ENCODE measurements at places on chromosomes 7 and 10.
A peak's percentile ranks its signal among the peaks of the same experiment; 100 is the strongest.

DNA sequence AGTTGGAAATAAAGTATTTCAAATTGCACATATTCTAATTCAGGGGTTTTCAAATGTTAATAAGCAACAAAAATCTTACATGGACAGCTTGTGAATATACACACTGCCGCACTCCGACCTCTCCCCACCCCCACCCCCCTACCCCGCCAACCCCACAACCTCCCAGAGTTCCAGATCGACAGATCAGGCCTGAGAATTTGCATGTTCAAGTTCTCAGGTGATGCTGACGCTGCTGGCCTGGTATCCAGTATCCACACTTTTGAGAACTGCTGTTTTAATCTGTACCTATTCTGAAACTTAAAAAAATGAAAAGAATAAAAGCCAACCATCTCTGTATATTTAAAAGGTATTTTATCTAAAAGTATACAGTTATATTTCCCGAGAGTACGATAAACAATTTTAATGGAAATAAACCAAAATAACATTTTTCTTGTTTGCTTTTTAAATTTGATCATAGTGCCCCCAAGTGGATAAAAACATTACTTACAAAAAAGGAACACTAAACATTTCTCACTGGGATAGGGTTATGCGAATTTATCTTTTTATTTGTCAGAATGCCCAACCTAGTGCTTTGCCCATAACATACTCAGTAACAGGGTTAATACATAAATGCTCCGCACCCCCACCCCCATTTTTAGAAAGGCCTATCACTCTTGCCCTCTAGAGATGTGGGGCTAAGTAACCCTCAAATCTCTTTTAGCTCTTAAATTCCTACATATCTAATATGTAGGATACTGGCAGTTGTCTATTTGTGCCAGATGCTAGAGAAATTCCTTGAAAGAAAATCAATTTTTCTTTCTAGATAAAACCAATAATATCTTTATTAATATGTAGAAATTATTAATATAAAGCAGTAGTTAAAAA lies 166.3 kb downstream of the RNF133 start:
- DNase-seq, result peak; percentile 29

- no peak for DNase-seq
Measured at GRCh38 chr10:110901954-110902819, 16.8 kb downstream of the BBIP1 start.

GRCh38 chr7:123681561-123681960 lies 25.9 kb downstream of the LMOD2 start:
- no peak for DNase-seq

DNA sequence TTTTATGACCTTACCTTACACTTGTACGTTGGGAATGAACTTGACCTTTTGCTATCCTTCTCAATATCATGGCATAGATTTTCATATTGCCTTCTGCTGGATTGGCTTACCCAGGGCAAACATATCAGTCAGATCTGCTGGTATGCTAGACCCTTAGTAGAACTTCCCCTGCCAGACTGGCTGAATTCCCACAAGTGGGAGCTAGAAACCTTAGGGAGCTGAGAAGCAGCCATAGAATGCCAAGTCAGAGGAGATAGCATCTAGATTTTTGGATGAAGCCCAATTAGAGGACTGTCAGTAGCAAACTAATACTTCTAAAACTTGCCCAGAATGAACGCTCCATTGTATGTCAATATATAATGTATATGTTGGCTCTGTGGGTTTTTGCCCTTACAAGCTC lies 385.0 kb downstream of the NXPH1 start:
- no peak for DNase-seq

DNA sequence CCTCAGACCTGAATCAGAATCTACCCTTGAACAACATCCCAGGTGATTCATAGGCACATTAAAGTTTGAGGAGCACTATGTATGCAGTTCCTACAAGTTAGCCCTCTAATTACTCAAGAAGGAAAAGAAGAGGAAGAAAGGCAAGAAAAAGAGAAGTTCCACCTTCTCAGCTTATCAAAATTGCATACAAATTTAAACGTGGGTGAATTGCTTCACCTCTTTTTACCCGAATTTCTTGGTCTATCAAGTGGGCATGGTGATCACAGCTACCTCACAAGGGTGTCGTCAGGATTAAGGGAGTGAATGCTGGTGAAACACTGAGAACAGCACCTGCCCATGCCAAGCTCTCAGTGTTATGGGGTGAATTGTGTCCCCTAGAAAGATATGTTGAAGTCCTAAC lies 43.8 kb upstream of the PAPSS2 start:
- no peak for DNase-seq

GRCh38 chr7:22269963-22270362 lies 87.0 kb downstream of the RAPGEF5 start:
- no peak for DNase-seq

DNA sequence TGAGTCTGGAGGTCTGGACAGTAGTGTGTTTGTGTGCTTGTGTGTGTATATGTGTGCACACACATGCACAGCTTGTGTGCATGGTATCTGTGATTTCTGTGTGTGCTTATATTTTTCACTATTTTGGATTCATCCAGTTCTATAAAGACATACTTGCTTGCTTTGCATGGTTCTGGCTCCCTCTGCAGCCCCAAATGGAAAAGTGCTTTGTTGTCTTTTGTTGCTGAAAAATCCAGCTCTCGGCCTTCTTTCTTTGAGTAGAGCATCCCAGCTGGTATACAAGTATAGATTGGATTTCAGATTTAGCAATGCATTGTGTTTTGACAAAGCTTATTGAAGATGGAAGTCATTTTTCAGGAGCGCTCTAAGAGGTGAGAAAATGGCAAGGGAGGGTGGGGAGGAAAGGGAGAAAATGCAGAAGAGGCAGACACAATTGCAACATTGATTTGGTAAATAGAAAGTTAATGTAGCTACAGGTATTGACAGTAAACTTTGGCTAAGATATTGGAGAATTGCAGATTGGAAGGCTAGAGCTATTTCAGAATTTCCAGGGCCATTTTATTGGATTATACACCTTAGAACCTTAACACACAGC lies 333.9 kb downstream of the AUTS2 start:
- DNase-seq, result peak; percentile 86

DNA sequence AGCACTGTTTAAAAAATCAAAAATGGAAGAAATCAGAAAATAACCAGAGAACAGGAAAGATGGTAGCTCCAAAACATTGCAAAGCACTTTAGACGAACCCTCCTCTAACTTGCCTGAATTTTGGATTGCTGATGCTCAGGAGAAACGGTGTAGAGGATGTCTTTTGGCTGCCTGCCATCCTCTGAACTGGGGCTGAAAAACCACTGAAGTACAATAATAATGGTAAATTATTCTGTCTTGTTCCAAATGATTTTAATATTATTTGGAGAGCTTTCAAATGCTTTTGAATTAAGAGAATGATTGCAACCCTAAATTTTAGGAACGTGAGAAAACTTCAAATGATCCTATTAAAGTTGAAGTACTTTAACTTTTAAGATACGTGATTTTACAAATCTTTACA lies 167.3 kb upstream of the SLC13A1 start:
- no peak for DNase-seq

GRCh38 chr7:140360697-140361229 lies 37.6 kb downstream of the SLC37A3 start:
- DNase-seq, result no peak

DNA sequence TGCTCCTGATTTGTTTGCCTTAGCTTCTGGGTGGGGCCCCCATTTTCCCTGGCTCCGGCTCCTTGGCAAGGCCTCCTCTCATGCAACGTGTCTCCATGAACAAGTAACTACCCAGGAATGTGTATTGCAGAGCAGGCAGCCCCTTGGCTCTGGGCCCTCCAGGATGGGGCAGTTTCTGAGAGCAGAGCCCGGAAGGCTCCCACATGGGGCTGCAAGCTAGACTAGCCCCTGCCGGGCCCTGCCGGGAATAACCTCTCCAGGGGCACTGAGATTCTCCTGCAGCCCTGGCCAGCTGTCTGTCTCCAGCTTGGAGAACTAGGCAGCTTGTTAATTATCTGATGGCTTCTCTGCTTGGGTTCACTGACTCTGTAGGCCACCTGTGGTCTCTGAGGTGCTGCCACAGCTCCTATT lies 184.0 kb upstream of the INHBA start:
- DNase-seq, result no peak

- no peak for DNase-seq
Measured at GRCh38 chr10:12800302-12800701, 201.2 kb downstream of the CCDC3 start.

GRCh38 chr7:25068502-25069213 lies 56.4 kb downstream of the CYCS start:
- no peak for DNase-seq

GRCh38 chr7:130966246-130967009 lies 232.4 kb upstream of the KLF14 start:
- DNase-seq, result no peak

GRCh38 chr7:51344406-51345138 lies 28.0 kb upstream of the COBL start:
- DNase-seq, result peak; percentile 92

GRCh38 chr10:28558923-28559508 lies 26.1 kb downstream of the WAC start:
- DNase-seq, result no peak

DNA sequence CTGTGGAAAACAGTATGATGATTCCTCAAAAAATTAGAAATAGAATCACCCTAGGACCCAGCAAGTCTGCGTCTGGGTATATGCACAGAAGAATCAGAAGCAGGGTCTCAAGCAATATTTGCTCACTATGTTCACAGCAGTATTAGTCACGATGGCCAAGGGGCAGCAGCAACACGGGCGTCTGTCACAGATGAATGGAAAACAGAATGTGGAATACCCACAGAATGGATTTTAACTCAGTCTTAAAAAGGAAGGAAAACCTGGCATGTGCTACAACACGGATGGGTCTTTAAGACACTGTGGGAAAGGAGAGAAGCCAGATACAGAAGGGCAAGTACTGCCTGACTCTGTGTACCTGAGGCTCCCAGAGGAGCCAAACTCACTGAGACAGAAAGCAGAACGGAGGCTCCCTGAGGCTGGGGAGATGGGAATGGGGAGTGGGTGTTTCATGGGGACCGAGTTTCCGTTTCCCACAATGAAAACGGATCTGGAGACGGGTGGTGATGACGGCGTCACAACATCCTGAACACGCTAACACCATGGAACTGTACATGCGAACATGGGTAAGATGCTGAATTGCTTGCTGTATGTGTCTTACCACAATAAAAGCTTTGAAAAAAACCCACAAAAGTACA lies 36.7 kb upstream of the INPP5A start:
- no peak for DNase-seq

- peak; percentile 95 for DNase-seq
Measured at GRCh38 chr7:98836811-98837629, 32.8 kb downstream of the TMEM130 start.

DNA sequence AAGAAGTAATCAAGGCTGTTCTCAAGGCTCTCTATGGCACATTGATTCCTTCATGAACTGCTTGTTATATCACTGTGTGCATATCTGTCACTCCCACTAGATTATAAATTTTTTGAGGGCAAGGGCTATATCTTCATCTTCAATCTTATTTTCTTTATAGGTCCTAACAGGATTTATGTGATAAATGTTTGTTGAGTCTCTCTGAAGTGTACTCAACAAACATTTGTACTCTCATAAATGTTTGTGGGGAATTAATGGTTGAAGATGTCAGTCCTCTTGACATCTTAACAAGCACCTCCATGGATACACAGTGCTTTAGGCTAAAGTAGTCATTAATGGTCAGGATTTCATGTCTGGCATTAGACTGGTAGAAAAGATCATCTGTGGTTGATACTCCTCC lies 143.2 kb downstream of the RNLS start:
- DNase-seq, result no peak

GRCh38 chr10:126006906-126007305 lies 110.5 kb downstream of the FANK1 start:
- DNase-seq, result peak; percentile 64

DNA sequence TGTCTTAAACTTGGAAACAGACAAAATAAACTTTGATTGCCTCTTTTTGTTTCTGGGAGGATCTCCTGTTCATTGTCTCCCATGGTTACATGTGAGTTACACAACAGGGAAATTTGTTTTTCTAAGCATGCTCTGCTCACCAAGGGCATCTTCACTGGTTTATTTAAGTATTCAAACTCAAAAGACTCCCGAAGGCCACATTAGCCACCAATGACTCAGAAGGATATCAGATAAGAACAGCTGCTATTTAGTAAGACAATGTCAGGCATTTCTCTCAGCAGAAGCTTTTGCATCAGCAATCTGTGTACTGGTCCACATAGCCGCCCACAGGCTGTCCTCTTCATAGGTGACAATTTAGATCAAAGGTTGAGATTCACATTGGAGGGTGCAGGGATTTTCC lies 19.3 kb downstream of the OR6B1 start:
- no peak for DNase-seq

- DNase-seq, result no peak
Measured at GRCh38 chr7:16344927-16345326, 76.4 kb downstream of the CRPPA start.

DNA sequence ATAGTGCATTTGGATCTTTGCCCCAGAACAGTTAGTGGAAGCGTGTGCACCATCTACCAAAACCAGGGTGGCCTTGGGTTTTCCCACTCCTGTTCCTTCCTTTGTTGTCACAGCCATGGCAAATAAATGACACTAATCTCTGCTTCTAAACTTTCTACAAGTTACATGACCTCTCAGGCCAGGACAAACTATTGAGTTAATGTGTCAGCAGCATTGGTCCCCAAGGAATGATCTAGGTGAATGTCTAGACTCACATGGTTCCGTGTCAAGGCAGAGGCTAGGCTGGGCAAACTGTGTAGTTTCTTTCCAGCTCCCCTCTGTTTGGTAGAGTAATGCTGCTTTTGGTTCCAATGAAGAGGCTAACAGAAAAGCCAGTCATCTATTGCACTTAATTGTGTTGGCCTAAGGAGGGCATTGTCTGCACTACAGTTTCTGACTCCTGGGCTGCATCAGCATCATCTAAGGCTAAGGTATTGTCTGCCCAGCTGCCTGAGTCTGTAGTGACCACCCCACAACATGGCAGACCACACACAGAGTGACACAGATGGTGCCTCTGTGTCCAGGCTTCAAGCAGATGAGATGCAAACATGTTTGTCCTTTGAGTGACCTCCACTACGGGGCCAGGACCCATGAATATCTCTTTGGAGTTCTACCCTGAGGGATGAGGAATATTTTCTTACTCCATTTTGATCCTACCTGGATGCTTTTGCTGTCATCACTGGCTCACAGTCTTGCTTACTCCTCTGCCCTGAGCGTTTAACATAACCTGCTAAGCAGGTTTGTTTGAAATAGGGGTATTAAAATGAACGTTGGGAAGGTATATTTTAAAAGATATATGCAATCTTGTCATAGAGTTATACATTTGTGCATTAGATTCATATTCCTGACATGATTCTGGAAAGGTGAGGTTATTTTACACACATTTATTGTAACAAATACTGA lies 1.7 kb downstream of the CYP3A4 start:
- DNase-seq, result no peak

All from NCI-H2171 treated with DMSO at 0.1 percent for 48 hours (cell line).